CD4-positive, alpha-beta T cell treated with Interferon gamma for 1 hour (primary cell): ENCODE measurements at places on chromosomes 1 and 21.

- DNase-seq = peak; percentile 25
Observed at GRCh38 chr21:31326522-31327242, 17.4 kb downstream of the TIAM1 start.

DNA sequence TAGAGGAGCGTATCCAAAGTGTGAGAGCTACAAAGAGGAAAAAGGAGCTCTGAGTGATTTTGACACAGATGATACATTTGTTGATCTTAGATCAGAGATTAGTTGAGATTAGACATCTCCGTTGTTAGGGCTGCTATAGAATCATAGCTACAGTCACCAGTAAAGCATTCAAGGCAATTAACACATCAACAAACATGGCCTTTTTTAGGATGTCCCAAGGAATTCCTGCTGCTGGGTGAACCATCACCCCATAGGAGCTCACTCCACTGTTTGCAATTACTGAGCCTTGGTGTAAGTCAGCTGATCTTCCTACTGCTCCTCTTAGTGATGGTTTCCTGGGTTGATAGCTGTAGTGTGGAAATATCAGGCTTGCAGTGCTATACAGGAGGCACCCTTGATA lies 6.7 kb upstream of the RSRP1 start:
- DNase-seq = no peak

GRCh38 chr1:31862071-31862470 lies 46.2 kb upstream of the SPOCD1 start:
- DNase-seq = no peak

DNA sequence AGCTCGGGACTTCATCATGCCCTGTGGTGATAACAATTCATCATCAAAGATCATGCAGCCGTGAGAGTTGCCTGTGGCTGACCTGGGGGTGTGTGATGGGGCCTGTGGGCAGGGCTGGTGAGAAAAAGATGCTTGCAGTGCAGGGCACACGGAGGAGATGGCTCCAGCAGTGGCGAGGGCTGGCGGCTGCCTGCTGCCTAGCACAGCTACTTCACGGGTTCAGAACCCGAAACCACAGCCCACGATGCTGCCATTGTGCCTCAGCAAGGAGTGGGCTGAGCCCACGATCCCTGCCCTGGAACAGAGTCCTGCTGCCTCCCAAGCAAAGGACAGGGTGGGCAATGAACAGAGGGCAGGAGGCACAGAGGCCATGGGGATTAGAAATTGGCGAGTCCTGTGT lies 631 bp upstream of the KRTAP10-9 start:
- DNase-seq = peak; percentile 29

DNA sequence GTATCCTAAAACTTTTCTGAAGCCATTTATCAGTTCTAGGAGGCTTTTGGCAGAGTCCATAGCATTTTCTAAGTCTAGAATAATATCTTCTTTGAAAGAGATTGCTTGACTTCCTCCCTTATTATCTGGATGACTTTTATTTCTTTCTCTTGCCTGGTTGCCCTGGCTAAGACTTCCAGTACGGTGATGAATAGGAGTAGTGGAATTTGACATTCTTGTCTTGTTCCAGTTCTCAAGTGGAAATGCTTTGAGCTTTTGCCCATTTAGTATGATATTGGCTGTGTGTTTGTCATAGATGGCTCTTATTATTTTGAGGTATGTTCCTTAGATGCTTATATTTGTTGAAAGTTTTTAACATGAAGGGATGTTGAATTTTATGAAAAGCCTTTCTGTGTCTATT lies 1647.9 kb downstream of the PLA2G4A start:
- no peak for DNase-seq

DNA sequence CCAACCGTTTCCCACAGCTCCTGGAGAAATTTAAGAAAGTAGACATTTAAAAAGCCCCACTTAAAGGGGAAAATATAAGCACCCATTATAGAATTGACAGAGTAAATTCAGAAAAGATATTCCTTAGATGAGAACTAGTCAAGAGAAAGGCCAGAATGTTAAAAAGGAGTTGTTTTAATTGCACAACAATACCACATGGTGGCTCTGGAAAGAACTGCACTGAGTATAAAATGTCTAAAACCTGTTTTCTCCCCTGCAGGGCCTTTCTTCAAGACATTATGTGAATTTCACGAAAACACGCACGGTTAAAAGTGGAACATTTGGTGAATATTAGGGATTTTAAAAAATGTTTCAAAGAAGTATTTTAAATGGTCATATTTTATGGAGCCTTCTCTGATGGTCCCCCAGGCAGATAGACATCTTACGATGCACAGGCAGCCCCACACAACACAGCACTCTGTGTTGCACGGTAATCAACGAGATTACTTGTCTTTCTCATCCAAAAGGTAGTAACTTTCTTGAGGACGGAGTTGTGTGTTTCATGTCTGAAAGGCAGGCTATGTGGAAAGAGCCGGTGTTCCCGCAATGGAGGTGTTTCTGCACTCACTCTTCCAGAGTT lies 101.9 kb downstream of the PRRX1 start:
- DNase-seq = no peak

DNA sequence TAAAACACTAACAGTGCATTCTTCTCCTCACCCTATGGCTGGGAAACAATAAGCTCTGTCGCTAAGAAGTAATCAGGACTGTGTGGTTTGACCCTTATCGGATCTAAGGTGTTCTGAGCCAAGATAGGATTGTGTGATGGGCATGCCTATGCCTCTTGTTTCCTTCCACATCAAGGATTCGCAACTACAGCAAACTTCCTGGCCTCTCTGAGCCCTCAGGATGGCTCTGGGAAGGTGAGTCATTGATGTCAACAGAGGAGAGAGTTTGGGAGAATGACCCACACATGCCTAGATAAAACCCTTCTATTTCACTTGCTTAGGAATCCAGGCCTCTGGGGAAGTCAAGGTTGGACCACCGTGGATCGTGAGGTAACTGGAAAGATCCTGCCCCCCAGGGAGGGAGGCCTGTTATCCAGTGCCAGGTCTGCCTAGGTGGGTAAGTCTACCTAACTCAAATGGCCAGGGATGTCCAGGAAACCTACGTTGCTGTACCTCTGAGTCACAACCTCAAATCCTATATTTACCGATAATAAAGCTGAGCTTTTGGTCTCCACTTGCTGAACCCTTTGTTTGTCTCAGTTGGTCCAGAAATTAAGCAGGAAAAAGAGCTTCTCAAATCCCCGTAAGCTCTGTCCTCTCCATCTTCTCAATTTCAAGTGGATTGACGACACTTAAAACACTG lies 27.4 kb downstream of the TIAM1 start:
- DNase-seq = no peak

- no peak for DNase-seq
Observed at GRCh38 chr1:207463021-207463420, 8.9 kb downstream of the CR2 start.

DNA sequence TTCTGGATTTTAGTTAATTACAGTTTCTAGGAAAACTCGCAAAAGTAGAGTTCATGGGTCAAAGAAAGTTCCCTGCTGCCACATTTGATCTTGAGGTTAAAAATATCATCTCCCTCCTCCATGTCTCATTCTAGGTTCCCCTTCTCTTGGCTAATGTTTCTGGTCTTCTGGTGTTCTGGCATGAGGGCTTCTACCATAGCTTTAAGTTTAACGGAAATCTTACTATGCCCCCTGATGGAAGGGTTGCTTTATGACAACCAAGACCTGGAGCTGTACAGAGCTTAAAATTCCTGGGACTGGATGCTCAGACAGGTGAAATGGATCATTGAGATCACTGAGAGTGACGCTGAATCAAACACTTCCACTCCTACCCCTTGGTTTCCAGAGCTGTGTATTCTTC lies 1881.7 kb downstream of the MRPL39 start:
- DNase-seq = no peak

DNA sequence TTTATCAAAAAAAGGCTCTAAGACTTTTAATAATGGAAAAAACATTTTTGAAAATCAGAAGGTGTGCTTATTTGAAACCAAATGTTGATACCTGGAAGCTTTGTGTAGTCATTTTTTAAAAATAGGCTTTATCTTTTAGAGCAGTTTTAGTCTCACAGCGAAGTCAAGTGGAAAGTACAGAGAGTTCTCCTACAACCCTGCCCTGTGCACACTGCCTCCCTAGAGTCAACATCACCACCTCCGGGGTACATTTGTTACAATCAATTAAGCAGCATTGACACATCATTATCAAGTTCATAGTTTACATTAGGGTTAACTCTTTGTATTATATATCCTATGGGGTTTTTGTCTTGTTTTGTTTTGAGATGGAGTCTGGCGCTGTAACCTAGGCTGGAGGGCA lies 10.7 kb upstream of the ERO1B start:
- no peak for DNase-seq

DNA sequence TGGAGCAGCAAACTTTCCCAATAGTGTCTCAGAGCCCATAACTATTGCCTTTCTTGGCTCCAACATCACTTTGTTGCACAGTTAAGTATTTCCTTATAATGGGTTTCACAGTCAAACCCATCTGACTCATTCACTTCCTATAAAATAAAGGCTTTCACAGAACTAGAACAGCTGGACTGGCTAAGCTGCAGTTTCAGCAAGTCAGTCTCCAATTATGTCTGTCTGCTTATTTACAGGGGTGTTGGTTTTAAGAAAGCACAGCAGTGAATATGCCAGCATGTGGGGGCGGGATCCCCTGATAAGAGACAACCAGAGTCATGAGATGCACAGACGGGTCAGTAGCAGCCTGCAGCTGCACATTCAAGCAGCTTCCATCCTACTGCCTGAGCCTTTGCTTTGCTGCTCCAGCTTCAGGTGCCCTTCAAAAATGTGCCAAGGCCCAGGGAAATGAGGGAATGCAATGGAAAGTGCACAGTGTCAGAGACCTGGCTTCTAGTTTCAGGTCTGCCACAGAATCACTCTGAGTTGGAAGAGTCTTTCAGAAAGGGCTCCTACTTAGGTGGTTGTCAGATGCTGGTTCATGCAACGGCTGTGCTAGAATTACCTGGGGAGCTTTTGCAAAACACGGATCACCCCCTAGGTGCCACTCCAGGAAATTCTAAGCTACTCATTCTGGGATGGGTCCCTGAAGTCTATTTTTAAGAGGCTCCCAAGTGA lies 24.8 kb downstream of the RNF19B start:
- DNase-seq = peak; percentile 47

DNA sequence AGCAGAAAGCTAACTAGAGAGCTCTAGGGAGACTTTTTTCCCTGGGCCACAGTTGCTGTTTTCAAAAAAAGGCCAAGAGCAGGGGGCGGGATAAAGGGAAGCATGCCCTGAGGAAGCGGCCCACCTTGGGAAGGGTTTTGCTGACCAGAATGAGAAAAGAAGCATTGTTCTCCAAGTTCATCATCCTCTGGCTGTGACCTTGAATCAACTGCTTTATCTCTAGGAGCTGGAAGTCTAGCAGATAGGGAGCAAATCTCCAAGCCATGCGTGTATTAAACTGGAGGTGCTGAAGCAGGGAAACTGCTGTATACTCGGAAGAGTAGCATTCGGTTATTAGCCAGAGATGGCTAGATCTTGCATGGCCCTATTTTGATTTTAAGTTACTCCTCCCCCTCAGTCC lies 64.8 kb downstream of the ATP2B4 start:
- no peak for DNase-seq

DNA sequence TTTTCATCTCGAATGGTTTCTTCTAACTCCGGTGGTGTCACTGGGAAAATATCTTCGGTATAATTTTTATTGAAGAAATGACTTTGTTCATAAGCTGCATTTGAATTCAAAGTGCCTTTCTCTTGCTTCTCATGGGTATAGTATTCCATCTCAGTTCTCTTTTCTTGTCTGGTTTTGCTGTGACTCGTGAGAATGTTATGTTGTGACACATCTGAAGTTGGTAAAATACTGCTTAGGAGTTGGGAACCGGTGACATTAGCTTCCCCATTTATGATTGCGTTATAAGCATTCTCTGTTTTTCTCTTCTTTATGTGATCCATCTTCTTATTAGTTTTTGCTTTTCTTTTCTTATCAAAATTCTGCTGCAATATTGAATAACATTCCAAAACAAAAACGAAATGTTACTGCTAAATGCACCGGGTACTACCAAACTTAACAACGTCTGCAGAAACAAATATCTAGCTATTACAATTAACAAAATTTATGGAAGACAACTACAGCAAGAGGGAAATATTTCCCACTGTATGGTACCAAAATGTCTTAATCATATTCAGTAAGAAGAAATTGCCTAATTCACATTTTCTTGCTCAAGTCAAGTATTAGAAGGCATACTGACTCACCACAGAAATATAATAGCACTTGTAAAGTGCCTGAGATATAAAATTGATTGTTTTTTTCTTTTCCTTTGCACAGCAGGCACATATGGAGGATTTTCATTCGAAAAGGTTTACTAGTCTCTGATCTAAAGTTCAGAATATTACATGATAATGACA lies 15.5 kb downstream of the LRIF1 start:
- DNase-seq = no peak

DNA sequence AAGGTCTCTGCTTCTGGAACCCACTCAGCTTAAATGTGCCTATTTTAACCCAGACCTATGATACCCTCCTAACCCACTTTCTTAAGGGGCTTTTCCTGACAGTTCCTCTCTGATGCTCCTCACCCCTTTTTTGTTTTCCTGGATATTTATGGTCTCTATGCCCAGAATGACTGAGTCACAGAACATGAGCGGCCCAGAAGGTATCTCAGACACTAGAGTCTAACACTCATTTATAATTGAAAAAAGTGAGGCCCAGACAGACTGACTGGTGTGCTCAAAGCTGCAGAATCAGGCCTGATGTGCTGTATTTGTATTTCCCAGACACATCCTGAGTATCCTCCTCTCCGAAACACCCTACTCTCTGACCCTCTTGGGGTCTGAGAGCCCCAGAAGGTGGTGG lies 44.0 kb downstream of the LRRC71 start:
- no peak for DNase-seq

GRCh38 chr1:92461364-92462097 lies 25.2 kb downstream of the GFI1 start:
- no peak for DNase-seq

GRCh38 chr21:39690454-39690853 lies 54.5 kb upstream of the IGSF5 start:
- DNase-seq = no peak
